ENCODE measurements at places on chromosomes 5 and 9.

DNA sequence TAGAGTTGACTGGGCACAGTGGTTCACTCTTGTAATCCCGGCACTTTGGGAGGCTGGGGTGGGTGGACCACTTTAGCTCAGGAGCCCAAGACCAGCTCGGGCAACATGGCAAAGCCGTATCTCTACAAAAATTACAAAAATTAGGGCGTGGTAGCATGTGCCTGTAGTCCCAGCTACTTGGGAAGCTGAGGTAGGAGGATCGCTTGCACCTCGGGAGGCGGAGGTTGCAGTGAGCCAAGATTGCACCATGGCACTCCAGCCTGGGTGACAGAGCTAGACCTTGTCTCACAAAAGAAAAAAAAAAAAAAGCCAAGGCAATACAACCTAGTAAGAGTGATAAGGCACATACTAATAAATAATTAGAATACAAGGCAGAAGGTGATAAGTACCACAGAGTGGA is 15.8 kb downstream of the NLN start:
- no peak for DNase-seq

DNA sequence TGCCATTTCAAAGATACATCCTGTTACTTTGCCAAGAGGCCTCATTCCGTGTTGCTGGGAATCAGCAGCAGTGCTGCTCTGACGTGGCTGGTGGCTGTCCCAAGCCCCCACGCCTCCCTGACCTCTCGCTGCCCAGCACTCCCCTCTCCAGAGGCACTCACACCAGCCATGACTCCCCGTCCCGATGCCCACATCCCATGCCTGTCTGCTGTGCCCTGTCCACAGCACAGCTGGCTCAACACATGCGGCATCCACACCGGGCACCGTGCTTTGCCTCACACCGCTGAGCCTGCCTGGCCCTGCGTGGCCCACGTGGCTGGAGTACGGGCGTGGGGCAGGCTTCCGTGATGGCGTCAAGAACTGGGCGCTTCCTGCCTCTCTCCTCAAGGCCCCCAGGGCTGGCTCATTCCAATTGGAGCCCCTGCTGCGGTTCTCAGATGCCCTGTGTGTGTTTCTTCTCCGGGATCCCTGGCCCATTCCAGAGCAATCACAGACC is 7.8 kb upstream of the LCN1 start:
- no peak for DNase-seq

DNA sequence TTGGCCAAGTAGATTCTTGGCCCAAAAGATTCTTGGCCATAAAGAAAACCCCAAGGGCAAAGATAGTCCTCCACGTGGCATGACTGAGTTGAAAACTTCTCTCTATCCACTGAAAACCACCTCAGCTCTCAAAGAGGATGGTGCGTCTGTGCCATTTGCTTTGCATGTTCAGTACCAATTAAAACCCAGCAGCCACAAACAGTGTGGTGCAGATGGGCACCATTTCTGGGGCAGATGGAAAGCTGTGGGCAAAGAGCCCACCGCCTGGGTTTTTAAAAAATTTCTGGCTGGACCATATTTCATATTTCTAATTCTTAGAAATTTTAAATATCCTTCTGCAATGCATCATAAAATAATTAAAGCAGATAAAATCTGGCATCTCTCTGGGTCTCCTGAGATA is 84.5 kb upstream of the PUM3 start:
- DNase-seq = no peak

DNA sequence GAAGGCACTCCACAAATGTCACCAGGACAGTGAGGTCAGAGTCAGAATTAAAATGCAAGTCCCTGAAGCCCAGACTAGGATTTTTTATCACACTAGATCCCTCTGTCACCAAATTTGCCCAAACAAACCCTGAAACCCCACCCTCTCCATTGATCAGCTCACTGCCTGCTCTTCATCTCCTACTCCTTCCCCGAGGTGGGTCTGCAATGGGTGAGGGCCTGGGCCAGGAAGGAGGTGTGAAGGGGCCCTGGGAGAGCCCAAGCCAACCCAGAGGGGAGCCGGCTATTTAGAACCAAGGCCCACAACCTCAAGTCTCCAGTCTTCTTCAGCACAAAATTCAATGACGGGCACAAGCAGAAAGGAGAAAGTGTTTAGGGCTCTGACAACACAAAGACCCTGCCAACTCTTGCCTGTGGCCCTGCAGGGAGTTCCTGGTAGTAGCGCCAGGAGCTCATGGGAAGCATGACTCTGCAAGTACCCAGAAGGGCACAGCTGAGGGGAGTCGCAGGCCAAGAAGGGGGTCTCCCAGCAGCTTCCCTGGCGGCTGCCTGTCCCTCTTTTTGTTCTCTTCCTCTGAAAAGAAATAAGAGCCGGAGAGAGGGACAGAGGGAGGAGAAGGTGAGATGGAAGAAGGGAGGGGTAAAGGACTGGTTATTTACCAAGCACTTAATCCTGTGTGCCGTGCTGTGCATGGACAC is 5.5 kb downstream of the FOXI1 start:
- no peak for DNase-seq

DNA sequence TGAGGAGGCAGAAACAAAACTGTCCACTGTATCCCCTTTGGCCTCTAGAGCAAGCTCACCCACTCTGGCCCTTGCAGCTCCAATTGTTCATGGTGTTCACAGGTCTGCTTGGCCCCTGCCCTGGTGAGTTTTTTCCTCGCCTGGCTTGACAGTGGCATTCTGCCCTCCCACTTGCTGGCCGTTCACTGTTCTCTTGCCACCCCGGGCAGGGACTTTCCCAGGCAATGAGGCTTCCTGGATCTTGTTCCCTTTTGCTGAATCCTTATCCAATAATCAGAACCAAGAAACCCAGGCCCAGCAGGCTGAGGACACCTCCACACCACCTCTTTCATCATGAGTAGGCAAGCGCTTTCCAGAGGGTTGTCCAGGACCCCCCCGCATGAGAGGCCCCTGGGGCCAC is 31.2 kb downstream of the ZNF618 start:
- DNase-seq = no peak

- DNase-seq = no peak
Measured at GRCh38 chr9:113540466-113540865, 76.9 kb downstream of the RGS3 start.

DNA sequence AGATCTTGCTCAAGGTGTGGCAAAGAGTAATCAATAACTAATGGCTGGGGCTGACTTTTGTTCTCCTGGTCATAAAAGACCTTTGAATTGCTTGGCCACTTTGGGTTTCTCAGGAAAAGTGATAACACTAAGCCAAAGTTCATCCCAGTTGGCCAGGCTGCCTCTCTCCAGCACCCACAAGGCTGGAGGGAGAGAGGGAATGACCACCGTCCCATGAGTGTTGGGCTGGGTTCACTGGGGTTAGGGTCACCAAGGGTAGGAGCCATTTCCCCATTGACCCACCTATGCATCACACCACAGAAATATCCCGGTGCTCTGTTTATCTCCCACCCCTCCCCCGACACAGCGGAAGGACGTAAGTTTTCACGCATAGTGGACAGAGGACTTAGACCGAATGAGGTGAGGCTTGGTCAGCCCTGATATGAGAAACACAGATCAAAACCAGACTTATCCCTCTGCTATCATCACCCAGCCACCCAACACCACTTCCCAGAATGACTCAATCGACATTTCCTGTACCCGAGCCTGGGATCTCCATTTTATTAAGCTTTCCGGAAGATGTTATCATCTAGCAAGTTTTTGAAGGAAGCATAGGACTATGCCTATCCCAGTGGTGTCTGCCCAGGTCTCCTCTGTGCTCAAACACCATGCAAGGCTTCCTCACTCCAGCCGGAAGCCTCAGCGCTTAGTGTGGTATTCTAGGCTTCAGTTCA is 27.0 kb upstream of the PPARGC1B start:
- DNase-seq = no peak
